ENCODE measurements at places on chromosomes 7 and 10. TPM values are rescaled to one million over a fixed set of nuclear protein-coding genes. Genes with fewer than 3 reads are reported as not detected.

DNA sequence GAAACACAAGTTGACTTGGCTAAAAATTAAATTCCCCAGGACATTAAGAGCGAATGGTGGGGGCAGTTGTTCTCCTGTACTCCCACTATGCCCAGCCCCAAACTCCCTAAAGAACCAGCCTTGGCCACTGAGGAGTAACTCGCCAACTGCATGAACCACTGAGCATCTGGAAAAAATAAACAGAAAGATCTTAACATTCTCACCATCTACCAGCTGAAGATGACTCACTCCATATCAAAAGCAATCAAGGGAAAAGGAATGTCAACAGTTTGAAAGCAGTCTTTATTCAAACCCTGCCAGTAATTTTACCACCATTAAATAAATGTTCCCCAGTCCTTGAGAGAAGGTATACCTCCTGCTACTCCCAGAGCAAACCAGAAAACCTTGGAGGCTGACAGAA lies 45.4 kb downstream of the CTTNBP2 start:
- H3K4me3 ChIP-seq, result no peak overlapping the region
- no peaks in the 10 kb centered on the region for H3K4me1 ChIP-seq
- no peaks in the 10 kb centered on the region for H3K27me3 ChIP-seq
- DNase-seq, result no peak
- no peaks in the 10 kb centered on the region for H3K36me3 ChIP-seq

DNA sequence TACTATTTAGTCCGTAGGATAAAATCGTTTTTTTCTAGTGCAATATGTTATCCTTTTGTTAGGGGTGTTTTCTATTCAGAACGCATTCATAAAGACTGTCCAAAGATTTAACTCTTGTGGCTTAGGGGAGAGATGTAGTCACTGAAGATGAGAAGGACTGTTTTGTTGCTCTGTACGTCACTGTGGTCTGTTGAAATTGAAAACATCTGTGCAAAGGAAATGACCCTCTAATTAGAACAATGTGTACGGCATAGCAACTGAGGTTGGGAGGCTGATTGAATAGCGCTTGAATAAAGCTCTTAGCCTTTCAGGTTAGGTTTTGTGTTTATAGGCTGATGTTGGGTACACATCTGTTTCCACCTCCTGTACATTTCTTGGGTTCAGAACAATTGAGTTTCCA lies 453.4 kb upstream of the AKR1E2 start:
- no peak for DNase-seq
- H3K27me3 ChIP-seq, result no peaks in the 10 kb centered on the region
- no peaks in the 10 kb centered on the region for H3K36me3 ChIP-seq

- DNase-seq, result no peak
- H3K27ac ChIP-seq, result peak overlapping the region; percentile 93
- H3K4me1 ChIP-seq, result peaks cover 49% of the 10 kb centered on the region
- H3K36me3 ChIP-seq, result no peaks in the 10 kb centered on the region
These were observed 1.5 kb downstream of the DUSP5 start for GRCh38 chr10:110498982-110499795.

DNA sequence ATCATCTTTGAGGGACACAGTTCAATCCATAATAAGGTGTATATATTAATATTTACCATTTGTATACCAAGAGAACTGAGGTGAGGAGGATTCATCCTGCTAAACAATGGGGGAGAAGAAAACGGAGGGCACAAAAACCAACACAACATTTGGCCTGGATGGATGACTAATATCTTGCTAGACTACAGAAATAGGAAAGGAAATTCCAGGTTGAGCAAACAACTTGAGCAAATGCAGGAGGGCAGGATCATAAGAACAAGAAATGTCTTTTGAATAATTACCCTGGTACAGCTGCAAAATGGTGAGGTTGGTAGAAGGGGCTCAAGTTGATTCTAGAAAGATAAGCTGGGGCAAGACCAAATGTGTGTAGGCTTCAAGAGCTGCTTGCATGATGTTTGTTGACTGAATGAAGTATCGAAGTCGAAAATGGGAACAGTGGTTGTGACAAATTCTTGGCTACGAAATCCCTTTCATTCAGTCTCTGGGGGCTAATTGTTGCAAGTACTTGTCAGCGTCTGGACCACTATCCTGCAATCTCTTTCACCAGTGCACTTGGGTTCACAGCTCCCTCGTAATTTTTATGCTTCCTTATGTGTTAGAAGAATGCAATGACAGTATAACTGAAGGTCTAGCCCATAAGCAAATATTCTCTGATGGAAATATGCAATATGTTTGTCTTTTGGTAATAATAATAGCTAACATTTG lies 176.2 kb downstream of the PTEN start:
- no peak overlapping the region for H3K4me3 ChIP-seq
- H3K27ac ChIP-seq, result no peak overlapping the region
- no peaks in the 10 kb centered on the region for H3K27me3 ChIP-seq
- H3K4me1 ChIP-seq, result peaks cover 18% of the 10 kb centered on the region

DNA sequence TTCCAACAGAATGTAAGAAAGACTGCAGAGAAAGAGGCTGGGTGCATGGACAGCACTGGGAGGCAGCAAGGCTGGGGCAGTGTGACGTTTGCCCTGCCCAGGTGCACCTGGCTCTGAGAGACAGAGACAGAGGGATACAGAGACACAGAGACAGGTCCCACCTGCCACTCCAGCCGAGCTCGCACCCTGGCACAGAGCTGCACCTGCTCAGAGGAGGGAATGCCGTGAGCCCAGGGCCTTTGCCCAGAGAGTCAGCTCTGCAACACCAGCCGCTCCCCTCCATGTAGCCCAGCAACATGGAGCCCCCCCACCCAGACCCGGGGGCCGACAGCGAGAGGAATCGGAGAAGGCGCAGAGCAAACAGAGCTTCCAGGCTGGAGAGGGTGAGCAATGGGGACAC lies 35.3 kb upstream of the PROSER2 start:
- no peaks in the 10 kb centered on the region for H3K4me1 ChIP-seq
- DNase-seq, result no peak
- no peak overlapping the region for H3K4me3 ChIP-seq
- no peaks in the 10 kb centered on the region for H3K27me3 ChIP-seq

DNA sequence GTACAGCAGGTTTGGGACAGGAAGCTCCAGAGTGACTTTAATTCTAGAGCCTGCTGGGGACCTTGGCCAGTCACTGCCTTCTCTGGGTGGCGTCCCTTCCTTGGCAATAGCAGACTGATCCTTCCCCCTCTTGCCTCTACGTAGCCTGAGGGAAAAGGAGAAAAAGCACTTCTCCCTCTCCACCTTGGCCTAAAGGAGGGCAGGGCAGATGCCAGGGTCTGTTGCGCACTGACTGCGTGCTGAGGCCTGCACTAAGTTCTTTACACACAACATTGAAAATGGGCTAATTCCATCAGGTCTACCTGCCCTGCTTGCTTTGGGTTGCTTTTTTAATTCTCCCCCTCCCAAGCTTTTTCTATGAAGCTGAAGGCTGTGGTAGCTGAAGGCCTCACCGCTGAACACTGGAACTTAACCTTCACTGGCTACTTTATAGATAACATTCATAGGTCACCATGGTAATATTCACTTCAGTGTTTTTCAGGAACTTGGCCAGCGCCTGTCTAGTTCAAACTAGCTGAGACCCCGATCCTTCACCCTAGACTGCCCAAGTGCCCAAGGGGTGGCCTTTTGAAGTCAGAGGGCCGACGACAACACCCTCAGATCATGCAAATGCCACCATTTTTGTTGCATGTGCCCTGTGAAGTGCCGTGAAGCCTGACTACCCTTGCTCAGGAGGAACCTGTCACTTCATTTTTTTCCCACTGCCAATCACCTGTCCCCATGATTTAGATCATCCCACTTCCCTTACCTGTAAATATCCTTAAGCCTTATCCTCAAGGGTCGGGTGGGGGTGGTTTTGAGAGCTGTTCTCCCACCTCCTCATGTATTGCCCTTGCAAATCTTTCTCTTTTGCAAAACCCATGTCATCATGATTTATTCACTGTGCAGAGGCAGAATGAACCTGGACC lies 28.7 kb downstream of the PRF1 start:
- peaks cover 21% of the 10 kb centered on the region for H3K4me1 ChIP-seq
- peaks cover 8% of the 10 kb centered on the region for H3K36me3 ChIP-seq
- no peak overlapping the region for H3K27ac ChIP-seq

- DNase-seq, result no peak
- H3K36me3 ChIP-seq, result no peaks in the 10 kb centered on the region
- no peaks in the 10 kb centered on the region for H3K27me3 ChIP-seq
These were observed 48.8 kb upstream of the CARD11 start for GRCh38 chr7:3092468-3092867.

DNA sequence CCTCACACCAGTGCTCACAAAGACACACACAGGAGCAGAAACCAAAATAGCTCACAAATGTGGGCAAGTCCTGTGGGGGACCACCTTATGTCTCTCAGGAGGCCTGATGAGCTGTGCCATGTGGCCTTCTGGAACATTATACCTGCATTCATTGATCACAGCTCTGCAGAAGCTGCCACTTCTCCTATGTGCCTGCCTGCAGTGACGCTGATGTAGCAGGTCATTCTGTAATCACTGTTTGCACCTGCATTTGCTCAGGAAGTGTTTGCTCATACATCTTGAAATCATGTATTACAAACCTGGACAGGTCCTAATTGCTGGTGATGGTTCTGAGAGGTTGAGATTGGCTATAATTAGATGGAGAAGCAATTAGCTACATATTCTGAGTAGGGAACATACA lies 310.2 kb downstream of the AUTS2 start:
- H3K4me3 ChIP-seq, result no peak overlapping the region
- no peak for DNase-seq
- no peak overlapping the region for H3K27ac ChIP-seq
- no peaks in the 10 kb centered on the region for H3K4me1 ChIP-seq
- H3K36me3 ChIP-seq, result no peaks in the 10 kb centered on the region

- peak overlapping the region; percentile 37 for H3K27ac ChIP-seq
- no peak overlapping the region for H3K4me3 ChIP-seq
- H3K4me1 ChIP-seq, result peaks cover 76% of the 10 kb centered on the region
- H3K27me3 ChIP-seq, result no peaks in the 10 kb centered on the region
- no peak for DNase-seq
These were observed 82.6 kb downstream of the DNMBP start for GRCh38 chr10:99926925-99927720.

GRCh38 chr7:18352339-18353255 lies 143.0 kb upstream of the HDAC9 start:
- H3K36me3 ChIP-seq, result no peaks in the 10 kb centered on the region
- no peak overlapping the region for H3K27ac ChIP-seq
- no peaks in the 10 kb centered on the region for H3K27me3 ChIP-seq
- peaks cover 5% of the 10 kb centered on the region for H3K4me1 ChIP-seq
- no peak overlapping the region for H3K4me3 ChIP-seq
- DNase-seq, result no peak

GRCh38 chr10:78436706-78437406 lies 403.2 kb downstream of the RPS24 start:
- no peaks in the 10 kb centered on the region for H3K27me3 ChIP-seq
- H3K4me1 ChIP-seq, result no peaks in the 10 kb centered on the region
- no peak overlapping the region for H3K4me3 ChIP-seq
- H3K27ac ChIP-seq, result no peak overlapping the region
- H3K36me3 ChIP-seq, result no peaks in the 10 kb centered on the region

- peak overlapping the region; percentile 22 for H3K4me3 ChIP-seq
- H3K4me1 ChIP-seq, result peaks cover 32% of the 10 kb centered on the region
- peak overlapping the region; percentile 35 for H3K27ac ChIP-seq
- H3K27me3 ChIP-seq, result no peaks in the 10 kb centered on the region
These were observed 152.7 kb downstream of the SKIDA1 start for GRCh38 chr10:21372651-21373410.

DNA sequence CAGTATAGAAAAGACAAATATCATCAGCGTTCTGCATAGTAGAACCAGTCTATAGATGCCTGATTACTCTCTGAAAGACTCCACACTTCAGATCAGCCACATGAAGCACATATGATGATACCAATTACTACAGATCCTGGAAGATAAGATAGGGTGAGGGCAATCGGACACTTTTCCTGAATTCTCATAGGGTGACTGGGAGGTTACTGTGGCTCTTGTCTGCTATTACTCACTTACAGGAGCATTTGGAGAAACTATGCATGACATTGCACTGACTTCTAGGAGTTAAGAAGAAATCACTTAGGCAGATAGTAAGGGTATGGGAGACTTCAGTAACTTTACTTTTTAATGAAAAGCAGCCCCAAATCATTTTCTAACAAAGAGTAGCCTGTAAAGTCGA lies 1140.9 kb downstream of the XPNPEP1 start:
- no peak overlapping the region for H3K27ac ChIP-seq
- no peaks in the 10 kb centered on the region for H3K4me1 ChIP-seq
- no peak overlapping the region for H3K4me3 ChIP-seq
- H3K27me3 ChIP-seq, result no peaks in the 10 kb centered on the region

GRCh38 chr10:49217645-49218044 lies 29.5 kb upstream of the TMEM273 start:
- no peaks in the 10 kb centered on the region for H3K36me3 ChIP-seq
- no peak for DNase-seq
- no peaks in the 10 kb centered on the region for H3K4me1 ChIP-seq
- no peak overlapping the region for H3K27ac ChIP-seq
- H3K27me3 ChIP-seq, result no peaks in the 10 kb centered on the region

DNA sequence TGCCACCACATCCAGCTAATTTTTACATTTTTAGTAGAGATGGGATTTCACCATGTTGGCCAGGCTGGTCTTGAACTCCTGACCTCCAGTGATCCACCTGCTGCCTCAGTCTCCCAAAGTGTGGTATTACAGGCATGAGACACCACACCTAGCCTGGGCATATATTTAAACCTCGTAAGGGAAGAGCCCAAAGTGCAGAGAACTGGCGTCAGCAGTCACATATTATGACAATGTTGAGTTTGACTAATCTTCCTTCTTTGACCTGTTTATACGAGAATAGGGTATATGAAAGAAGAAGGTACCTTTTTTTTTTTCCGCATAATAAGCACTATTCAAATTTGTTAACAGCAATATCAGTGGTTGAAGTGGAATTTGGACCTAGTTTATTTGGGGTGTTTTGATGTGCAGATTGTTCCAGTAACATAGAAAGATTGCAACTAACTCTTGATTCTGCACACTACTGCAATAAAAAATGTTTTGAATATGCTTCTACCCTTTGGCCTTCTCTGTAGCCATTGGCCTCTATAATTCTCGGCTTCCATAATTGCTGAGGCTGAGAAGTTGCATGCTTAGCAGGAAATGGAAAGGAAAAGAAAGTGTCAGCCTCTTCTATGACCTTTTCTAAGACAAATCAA lies 55.9 kb downstream of the MINPP1 start:
- no peaks in the 10 kb centered on the region for H3K27me3 ChIP-seq
- H3K36me3 ChIP-seq, result no peaks in the 10 kb centered on the region
- no peak overlapping the region for H3K4me3 ChIP-seq
- no peak for DNase-seq

The KIAA1549 gene
- total RNA-seq, result 0.18 TPM

The TMEM229A gene
- not detected for total RNA-seq

The PDE1C gene
- total RNA-seq, result 0.88 TPM

The CHRM2 gene
- total RNA-seq, result not detected

Measured in esophagus squamous epithelium (tissue), 5 donors.